ENCODE measurements at places on chromosomes 6 and 20.

DNA sequence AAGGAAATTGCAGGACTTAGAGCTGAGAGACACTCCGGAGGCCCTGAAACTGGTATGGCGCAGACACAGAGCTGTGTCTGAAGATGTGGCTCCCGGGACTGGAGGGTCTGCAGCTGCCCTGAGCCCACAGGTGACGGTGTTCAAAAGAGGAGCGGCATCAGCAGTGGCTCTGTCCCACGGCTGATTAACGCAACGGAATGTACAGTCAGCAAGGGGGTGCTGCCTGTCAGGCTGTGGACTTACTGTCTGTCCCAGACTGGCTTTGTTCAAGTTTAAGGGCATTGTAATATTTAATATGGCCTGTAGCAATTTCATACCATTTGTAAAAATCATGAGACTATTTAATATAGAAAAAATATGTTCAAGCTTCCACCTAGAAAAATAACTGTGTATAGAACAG, 228.0 kb upstream of the TAB2 start:
- DNase-seq: no peak

DNA sequence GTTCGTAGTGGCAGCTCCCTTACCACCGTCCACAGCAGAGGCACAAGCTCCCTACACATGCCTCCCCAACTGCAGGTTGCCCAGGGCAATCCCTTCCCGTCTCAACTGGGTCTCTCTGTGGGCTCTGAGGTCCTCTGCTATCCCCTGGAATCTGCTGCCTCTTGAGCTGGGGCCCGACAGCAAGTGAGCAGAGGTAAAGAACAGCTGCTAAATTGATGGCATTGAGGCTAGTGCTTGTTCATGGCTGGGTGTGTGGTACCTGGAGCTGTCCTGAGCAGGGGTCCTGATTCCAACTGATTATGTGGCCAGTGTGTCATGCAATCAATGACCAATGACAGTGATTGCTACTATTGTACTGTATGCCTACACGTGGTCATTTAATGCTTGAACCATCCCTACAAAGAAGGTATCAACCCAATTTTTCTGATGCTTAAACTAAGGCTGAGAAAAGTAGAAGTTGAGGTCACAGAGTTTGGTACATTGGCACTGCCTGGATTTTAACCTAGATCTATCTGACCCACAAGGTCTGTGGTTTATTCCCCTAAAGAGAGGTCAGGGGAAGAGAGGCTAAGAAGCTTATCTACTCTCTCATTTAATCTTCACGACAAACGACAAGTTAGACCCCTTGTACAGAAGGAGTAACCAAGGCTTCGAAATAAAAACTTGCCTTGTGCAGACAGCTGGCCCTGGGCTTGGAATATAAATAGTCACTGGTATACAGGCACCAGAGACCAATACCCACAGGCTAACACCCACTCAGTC, 41.1 kb downstream of the HNF4A start:
- DNase-seq: no peak

DNA sequence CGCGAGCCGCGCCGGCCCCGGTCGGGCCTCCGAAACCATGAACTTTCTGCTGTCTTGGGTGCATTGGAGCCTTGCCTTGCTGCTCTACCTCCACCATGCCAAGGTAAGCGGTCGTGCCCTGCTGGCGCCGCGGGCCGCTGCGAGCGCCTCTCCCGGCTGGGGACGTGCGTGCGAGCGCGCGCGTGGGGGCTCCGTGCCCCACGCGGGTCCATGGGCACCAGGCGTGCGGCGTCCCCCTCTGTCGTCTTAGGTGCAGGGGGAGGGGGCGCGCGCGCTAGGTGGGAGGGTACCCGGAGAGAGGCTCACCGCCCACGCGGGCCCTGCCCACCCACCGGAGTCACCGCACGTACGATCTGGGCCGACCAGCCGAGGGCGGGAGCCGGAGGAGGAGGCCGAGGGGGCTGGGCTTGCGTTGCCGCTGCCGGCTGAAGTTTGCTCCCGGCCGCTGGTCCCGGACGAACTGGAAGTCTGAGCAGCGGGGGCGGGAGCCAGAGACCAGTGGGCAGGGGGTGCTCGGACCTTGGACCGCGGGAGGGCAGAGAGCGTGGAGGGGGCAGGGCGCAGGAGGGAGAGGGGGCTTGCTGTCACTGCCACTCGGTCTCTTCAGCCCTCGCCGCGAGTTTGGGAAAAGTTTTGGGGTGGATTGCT, 1.3 kb downstream of the VEGFA start:
- DNase-seq: peak; percentile 22

DNA sequence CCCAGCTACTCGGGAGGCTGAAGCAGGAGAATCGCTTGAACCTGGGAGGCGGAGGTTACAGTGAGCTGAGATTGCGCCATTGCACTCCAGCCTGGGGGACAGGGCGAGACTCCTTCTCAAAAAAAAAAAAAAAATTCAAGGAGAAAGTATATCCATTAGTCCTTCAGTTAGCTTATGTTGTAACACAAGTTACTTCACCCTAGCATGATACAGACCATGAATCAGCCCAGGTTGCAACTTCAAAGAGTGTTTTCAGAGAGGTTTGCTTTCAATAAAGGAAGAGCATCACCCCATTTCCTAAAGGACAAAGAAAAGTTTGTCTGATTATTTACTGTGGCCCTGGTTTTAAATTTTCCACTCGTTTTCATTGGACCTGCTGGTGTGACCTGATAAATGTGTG, 73.0 kb downstream of the SERAC1 start:
- DNase-seq: no peak

- no peak for DNase-seq
Measured at GRCh38 chr6:42702200-42702599, 20.2 kb downstream of the PRPH2 start.

DNA sequence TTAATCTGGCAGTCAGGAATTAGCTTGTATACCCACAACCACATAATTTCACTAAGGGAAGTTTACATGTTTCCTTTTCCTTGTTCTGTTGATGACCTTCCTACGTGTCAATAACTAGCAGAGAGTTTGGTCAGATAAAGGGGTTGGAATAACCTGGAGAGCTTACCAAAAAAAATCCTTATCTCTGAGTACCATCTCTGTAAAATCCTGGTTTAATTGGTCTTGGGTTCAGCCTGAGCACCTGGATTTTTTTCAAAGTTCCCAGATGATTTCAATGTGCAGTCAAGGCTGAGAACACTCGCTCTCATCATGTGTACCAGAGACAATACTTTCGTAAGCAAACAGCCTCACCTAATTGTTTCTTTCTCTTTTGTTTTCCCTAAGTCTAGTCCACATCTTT, 483.8 kb upstream of the FLRT3 start:
- no peak for DNase-seq

- no peak for DNase-seq
Measured at GRCh38 chr6:136137008-136137692, 113.0 kb downstream of the MTFR2 start.

DNA sequence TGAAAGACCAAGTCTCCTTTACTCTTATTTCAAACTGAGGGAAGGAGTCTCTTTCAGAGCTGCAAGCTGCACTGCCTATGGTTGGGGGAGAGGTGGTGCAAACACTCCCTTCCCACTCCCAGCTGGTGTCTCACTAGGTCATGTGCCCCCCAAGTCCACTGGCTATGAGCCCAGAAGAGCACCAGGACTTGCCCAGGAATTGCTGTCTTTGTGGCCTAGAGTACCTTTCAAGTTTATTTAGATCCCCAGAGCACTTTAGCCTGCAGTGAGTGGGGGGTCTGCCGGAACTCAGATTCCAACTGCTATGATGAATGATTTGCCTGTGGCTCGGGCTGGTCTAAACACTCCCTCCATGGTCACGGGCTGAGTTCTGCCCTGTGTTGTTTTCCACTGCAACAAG, 192.6 kb upstream of the CITED2 start:
- no peak for DNase-seq

GRCh38 chr6:25998379-25998778, 35.8 kb downstream of the TRIM38 start:
- DNase-seq: no peak

DNA sequence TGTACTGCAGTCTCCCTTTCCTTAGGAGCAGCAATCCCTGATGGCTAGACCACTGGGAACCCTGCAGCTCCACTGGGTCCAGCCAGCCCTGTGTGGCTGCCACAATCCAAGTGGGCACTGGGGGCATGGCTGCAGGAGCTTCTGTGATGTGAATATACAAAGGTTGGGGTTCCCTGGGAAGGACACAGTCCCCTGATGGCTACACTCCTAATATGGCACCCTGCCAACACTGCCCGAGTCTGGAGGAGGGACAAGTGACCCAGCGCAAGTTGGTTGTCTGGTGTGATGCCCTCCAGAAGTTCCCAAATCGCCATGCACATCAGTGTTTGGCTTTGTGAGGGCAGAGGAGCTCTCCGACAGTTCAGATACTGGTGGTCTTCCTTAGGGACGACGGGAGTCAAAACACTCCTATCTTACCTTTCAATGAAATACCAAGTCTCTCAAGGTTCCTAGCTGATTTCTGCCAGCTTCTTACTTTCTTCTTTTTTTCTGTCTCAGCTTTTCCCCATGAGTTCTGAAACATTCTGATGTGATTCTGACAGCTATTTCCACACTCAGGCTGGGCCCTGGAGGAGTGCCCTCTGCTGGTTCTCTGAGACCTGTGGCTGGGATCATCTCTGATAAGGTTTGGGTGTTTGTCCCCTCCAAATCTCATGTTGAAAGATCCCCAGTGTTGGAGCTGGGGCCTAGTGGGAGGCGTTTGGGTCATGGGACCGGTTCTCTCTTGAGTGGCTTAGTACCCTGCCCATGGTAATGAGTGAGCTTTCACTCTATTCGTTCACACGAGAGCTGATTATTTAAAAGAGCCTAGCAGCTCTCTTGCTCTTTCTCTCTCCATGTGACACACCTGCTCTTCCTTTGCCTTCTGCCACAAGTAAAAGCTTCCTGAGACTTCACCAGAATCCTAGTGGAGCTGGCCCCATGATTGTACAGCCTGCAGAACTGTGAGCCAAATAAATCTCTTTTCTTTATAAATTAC, 15.5 kb upstream of the ZFP57 start:
- DNase-seq: no peak

GRCh38 chr6:108464418-108465097, 96.2 kb upstream of the FOXO3 start:
- DNase-seq: no peak

GRCh38 chr6:110369066-110369465, 10.9 kb upstream of the METTL24 start:
- no peak for DNase-seq

DNA sequence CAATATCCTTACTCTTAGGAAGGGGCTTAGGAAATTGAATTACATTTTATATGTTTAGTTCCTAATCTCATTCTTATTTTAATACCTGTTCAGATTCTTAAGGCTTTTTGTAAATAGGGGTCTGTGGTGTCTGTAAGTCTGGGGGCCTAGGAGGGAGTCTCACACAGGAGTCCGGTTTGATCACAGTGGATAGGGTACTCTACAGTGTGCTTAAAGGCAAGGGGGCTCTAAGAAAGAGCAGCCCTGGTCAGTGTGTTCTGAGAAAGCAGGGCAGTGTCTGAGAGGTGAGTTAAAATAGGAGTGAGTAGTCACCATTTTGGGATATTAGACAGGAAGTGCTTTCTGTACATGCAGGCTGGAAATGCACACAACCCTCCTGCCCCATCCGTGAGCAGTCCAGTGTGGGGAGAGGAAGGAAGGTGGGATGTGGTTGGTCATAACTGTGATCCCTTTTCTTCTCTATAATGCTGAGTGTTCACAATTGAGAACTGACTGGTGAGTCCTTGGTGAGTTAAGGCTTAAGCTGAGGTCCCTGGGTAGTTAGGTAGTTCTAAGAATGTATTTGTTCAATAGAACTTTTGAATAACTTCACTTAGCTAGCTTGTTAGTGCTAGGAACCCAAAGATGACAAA, 50.0 kb downstream of the CDKAL1 start:
- DNase-seq: no peak

- no peak for DNase-seq
Measured at GRCh38 chr6:159966981-159967380, 1.9 kb upstream of the IGF2R start.

Data from activated T-cell treated with anti-CD3 and anti-CD28 coated beads for 1 hour (primary cell).